ENCODE measurements at places on chromosomes 13 and 19.

- DNase-seq, result no peak
Observed at GRCh38 chr13:94382960-94383359, 96.5 kb downstream of the DCT start.

DNA sequence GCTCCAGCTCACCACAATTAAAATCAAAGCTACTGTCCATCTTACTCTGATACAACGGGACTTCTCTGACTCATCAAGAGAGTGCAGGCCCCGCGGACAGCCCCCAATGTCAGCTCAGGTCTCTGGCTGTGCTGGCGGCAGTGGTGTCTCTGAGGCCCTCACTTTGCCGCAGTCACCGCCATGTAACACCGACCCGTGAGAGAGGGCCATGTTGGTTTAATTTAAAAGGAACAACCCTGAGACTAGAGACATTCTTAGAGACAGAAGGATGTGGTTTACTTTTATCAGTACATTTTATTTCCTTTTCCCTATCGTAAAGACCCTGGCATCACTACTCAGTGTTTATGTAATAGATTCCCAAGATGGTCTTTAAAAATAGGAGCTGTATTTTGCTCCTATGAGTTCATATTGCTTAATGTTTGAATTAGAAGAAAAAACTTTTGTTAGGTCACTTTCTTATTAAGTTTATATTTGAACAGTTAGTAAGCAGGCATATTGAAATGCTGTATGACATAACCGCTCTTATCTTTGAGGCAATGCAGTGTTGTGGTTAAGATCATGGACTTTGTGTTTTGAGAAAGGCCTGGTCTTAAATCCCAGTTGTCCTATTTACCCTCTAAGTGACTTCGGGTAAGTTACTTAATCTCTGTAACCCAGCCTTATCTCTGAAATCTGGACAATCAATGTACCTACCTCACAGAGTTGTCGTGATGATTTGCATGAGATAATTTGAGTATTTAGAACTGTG is 23.4 kb downstream of the DGKH start:
- DNase-seq, result no peak

DNA sequence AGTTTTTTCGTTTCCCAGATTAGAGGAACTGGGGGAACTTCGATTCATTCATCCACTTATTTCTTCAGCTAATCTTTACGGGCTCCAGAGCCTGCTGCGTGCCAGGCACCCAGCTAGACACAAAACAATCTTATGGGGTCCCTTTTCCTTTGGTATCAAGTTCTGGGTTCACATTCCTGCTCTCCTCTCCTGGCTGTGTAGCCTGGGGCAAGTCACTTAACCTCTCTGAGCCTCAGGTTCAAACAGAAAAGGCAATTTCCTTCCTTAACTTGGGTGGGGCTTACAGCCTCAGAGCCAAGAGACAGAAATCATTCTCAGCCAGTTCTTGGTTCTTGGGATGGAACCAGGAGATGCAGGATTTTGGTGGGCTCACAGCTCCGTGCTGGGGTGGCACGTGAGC is 5.9 kb downstream of the SHD start:
- no peak for DNase-seq

- DNase-seq, result no peak
Observed at GRCh38 chr13:80086304-80086721, 254.6 kb downstream of the SPRY2 start.

DNA sequence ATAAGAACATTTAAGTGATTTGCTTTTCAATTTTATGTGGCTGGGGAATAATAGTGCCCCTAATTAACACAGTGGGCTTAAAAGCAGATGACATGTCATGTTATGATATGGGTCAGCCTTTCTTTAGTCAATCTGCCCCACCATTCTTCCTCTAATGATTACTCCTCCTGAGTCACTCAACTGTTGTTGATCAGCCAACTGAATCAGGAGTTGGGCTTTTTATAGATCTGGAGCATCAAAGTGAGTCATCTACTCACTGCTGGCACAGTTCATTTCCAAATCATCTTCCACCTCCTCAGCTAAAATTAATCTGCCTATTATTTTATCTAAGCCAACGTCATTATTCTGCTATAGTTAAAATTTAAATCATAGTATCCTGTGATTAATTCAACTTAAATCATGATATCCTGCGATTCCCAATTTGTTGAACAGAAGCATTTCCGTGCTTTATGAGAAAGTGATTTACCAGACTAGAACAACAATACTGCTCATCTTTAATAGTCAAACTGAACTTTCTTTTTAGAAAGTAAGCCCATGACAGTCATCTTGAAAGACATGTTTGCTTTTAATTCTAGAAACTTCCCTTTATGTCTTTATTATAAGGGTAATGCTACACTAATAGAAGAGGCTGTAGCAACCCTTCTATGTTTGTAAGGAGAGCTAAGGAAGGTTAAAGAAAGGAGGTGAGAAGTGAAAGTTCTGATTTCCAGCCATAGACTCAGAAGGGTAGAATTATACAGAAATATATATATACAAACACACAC is 551.4 kb downstream of the TBC1D4 start:
- DNase-seq, result no peak

DNA sequence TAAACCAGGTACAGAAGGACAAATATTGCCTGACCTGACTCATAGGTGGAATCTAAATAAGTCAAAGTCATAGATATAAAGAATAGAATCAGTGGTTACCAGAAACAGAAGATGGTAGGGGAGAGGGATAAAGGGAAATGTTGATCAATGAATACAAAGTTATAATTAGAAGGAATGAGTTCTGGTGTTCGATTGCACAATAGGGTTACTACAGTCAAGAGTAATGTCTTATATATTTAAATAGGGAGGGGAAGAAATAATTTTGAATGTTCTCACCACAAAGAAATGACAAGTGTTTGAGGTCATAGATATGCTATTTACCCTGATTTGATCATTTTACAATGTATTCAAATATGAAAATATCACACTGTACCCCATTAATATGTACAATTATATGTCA is 1541.2 kb downstream of the SLITRK1 start:
- DNase-seq, result no peak

DNA sequence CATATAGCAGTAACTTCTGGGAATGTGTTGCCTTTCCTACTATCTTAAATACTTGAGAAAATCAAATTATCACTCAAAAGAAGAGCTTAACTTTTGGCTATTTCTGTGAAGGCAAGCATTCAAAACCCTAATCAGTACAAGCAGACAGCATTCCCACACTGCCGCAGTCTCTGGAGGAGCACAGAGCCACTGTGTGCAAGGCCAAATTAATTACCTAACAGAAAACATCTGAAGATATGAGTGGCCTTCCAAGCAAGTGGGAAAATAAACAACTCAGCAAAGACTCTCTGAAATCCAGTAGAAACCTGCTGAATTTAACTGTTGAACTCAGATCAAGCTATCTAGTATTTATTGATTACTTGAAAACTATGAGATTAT is 68.2 kb downstream of the COL4A1 start:
- DNase-seq, result no peak

GRCh38 chr13:105552078-105552477 is 983.4 kb downstream of the EFNB2 start:
- no peak for DNase-seq
